GM23248 (cell line): ENCODE measurements at places on chromosomes 2 and 18.

GRCh38 chr2:199757233-199757870 is 93.6 kb downstream of the FTCDNL1 start:
- DNase-seq = peak; percentile 29

GRCh38 chr2:126893153-126893552 is 5.5 kb upstream of the TEX51 start:
- no peak for DNase-seq

- peak; percentile 28 for DNase-seq
These were observed 51.1 kb downstream of the MYO1B start for GRCh38 chr2:191296083-191297006.

GRCh38 chr2:110881908-110882307 is 149.5 kb downstream of the ACOXL start:
- no peak for DNase-seq

- no peak for DNase-seq
These were observed 35.3 kb downstream of the MROH2A start for GRCh38 chr2:233813236-233814055.

GRCh38 chr18:50356036-50356945 is 18.6 kb upstream of the SKA1 start:
- peak; percentile 46 for DNase-seq

DNA sequence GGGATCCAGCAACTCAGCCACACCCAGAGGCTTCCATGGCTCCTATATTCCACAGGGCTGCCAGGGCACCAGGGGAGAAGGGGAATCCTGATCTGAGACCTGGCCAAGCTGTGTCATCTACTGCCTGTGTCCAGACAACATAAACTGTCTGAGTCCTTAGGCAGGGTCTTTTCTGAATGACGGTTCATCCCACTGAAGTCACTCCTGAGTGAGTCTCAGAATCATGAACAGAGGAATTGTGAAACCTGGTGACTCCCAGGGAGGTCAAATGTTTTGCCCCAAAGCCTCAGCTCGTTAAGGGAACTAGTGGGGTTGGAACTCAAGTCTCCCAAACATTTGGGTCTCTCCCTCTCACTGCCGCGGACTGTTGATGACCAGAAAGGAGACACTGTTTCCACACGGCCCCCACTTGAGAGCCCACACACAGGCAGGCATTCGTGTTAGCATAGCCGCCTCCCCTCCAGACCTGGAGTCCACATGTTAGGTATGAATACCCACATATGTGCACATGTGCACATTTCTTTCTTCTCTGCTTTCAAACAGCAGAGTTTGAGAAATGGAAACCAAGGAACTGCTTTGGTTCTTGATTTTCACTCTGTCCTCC is 125.0 kb upstream of the MSH6 start:
- no peak for DNase-seq

DNA sequence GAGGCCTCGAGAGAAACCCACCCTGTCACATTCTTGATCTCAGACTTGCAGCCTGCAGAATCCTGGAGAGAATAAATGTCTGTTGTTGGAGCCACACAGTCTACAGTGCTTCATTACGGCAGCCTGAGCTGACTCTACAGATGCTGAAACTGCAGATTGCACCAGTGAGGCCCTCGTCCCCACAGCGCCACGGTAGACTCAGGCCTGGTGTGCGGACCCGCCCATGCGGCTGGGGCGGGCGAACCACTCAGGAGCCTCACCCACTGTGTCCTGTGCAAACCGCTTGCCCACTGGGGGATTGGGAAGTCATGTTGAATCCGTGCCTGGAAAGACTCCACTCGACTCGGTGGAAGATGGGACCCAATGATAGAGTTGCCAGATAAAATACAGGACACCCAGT is 125.2 kb upstream of the COPS8 start:
- DNase-seq = no peak

- no peak for DNase-seq
These were observed 22.1 kb downstream of the MROH2A start for GRCh38 chr2:233800208-233800607.

GRCh38 chr2:173109253-173110188 is 33.9 kb downstream of the MAP3K20 start:
- DNase-seq = peak; percentile 76

GRCh38 chr18:70376137-70376913 is 87.5 kb downstream of the SOCS6 start:
- DNase-seq = no peak

DNA sequence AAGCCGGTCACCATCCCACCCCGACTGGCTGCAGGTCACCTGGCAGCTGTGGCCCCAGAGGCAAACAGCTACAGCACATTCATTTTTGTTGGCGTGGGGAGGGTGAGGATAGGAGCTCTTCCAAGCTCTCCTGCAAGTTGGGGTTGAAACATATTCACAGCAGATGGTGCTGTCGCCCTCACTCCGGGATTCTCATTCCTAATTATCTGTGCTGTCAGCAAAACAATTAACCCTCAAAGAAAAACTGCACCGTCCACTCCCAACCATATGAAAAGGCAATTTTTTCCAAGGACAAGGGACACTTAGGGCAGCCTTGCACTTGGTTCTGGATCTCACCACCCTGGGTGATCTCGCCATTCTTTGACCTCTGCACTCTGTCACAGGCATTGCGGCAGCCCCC is 68.6 kb downstream of the ZBTB7C start:
- DNase-seq = no peak

- no peak for DNase-seq
These were observed at the start of gene ICOS for GRCh38 chr2:203936535-203936934. Gene ICOS, plus strand, starts transcription at chr2:203936763. Its CDS starts 52 bp downstream, at chr2:203936815.

GRCh38 chr2:28544922-28545589 is 49.2 kb downstream of the PLB1 start:
- no peak for DNase-seq

GRCh38 chr2:11904941-11905340 is 158.5 kb downstream of the LPIN1 start:
- DNase-seq = no peak

GRCh38 chr2:9990736-9991135 is 39.2 kb downstream of the GRHL1 start:
- peak; percentile 54 for DNase-seq

- no peak for DNase-seq
These were observed 9.5 kb upstream of the SATB2 start for GRCh38 chr2:199467066-199467822.

DNA sequence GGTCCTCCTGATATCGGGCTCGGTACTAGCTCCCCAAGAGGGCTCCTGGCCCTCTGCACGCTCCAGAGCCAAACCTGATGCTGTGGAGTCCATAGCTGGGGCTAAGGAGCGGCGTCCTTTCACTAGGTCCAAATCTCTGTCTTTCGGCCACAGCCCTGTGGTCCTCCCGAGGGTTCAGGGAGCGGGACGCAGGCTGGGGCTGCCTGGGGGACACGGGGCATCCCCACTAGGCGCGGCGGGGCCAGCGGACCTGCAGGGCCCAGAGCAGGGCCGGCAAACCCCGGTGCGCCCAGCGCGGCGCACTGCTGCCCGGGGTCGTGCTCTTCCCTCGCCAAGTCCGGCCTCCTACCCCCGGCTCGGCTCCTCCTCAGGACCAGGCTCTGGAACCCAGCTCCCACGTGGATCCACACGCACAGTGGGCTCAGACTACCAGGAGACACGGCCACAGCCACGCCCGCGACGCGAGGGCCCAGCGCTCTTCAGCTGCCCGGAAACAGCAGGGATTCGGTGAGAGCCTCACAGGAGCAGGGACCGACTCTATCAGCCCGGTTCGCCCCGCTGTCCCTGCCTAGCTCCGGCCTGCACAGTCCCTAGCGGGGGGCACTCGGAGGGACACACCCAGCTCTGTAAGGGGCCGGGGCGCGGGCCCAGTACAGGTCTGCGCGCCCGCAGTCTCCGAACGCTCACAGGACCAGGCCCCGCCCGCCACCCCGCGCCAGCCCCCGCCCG is 593 bp downstream of the ZNF514 start:
- DNase-seq = peak; percentile 71

DNA sequence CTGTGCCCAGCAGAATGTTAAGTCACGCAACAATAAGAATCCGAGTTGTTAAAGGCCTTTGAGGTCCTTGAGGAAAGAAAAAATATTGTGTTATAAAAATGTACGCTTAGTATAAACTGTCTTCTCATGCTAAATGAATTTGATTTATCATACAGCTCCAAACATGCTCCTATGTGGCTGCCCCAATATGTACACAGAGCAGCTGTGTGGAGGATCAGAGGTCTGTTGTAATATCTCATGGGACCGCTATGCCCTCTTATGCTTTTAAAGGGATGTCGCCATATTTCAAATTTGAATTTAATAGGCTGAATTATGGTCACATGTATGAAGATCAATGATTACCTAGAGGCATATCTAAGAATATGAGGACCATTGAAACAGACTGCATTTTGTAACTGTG is 90.2 kb downstream of the SLC5A7 start:
- no peak for DNase-seq

DNA sequence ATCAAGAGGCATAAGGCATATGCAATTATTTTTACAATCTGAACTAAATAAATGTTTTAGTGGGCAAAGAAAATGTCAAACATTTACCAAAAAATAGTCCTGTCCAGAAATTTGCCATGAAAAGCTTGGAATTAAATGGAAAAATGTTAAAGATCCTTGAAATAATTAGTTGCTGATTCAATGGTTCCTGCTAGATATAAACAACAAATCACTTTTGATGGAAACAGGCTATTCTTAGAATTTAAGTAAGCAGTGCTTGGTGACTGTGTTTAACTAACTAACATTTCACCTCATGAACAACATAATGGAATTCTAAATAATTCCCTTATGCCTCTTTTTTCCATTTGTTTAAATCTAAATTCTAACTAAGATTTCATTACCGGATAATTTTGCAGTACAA is 3.9 kb downstream of the RND3 start:
- DNase-seq = no peak

GRCh38 chr2:177828557-177828956 is 244.0 kb downstream of the PDE11A start:
- DNase-seq = no peak

DNA sequence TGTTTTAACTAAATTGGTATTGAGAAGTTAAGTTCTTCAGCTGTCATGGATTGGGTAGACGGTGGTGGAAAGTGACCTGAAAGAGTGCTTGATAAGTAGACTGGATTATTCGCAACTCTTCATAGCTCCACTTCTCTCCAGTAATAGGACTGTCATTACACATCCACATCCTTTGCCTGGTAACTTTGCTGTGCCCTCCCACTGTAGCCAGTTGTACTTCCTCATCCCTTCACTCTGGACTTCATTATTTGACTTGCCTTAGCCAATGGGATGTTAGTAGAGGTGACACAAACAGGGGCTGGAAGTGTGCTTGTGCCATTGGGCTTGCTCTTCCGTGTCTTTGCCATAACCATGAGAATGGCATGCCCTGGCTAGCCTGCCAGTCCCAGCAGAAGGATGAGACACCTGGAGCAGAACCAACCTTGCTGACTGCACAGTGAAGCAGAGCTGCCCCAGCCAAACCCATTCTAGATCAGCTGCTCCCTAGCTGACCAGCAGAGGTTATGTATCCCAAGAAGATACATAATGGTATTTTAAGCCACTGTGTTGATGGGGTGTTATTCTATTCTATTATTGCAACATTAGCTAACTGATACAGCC is 16.9 kb downstream of the QPCT start:
- no peak for DNase-seq

DNA sequence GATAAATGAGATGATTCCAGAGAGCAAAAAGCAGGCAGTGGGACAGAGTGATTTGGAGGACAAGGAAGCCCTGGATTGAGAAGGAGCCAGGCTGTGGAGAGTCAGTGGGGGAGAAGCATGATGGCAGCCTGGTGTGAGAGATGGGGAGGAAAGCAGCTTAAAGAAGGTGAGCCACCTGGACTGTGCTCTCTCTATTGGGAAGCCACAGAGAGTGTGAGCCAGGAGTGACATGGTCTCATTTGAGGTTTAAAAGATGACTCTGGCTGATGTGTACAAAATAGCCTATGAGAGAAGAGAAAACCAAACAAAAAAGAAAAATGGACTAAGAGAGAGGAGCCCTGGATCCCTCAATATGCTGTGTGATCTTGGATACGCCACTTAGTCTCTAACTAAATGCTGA is 12.9 kb upstream of the EPAS1 start:
- no peak for DNase-seq

GRCh38 chr2:239758279-239758877 is 266.8 kb downstream of the NDUFA10 start:
- DNase-seq = peak; percentile 37

- DNase-seq = no peak
These were observed 73.9 kb downstream of the VSNL1 start for GRCh38 chr2:17614174-17614930.

DNA sequence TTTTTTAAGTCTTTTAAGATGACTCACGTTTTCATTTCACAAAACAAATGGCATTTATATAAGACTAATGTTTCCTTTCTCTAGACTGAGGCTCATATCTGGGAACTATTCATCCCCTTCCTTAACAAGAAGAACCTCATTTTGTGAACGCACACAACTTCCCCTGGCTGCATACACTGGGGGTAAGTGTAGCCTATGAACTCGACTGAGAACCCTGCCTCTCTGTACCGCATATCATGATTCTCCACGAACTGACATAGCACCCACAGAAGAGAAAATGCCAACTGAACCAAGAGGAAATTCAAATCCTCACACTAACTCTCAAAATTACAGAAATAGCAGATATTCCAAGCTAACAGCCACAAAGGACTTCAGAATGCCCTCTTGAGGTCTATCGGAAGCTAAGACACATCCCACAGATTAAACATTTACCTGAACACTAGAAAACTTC is 236.7 kb downstream of the TCF4 start:
- peak; percentile 41 for DNase-seq

DNA sequence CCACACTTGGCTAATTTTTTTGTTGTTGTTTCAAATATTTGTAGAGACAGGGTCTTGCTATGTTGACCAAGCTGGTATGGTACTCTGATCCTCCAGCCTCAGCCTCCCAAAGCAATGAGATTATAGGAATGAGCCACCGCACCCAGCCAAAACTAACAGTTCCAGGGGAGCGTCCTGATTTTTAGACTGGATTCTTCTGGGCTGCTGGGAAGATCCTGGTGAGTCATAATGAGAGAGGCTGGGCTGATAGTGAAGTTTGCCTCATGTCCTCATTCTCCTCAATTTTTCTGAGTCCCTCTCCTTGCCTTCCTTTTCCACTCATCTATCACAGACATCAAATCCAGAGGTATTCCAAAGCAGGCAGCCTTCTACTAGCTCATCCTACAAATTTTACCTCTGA is 81.3 kb downstream of the VSNL1 start:
- peak; percentile 72 for DNase-seq

DNA sequence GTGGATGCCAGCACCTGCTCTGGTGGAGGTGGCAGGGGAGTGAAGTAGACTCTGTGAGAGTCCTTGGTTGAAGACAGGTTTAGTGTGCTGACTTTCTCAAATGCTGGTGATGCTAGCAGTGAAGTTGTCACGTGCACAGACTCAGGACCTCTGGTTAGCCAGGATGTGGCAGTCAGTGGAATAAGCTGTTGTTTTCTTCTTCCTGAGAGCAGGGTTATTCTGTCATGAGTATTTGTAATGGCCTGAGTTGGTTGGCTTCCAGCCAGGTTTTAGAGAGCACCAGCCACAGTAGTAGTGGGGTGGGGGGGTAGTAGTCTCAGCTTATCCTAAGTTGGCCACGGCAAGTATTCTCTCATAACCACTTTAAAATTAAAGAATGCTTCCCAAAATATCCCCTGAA is 238.5 kb upstream of the FBXO11 start:
- no peak for DNase-seq
